Hair follicle dermal papilla cell (primary cell): ENCODE measurements at places on chromosomes 4 and X. TPM values are rescaled to one million over a fixed set of nuclear protein-coding genes. Genes with fewer than 3 reads are reported as not detected.

The SASH3 gene
- total RNA-seq: not detected in 2 replicates

The RHOH gene
- 1.6 and 2.8 TPM in 2 replicates for total RNA-seq

The RBMX2 gene
- 18.7 and 20.8 TPM in 2 replicates for total RNA-seq

The LPAR4 gene
- 2.4 and 4.7 TPM in 2 replicates for total RNA-seq

The HGFAC gene
- 0.49 TPM in 1 of 2 replicates, not detected in the other for total RNA-seq

The LDB2 gene
- 7.8 and 16.6 TPM in 2 replicates for total RNA-seq

The PGAM4 gene
- total RNA-seq: not detected in 2 replicates

The LIMCH1 gene
- total RNA-seq: 0.81 and 3.3 TPM in 2 replicates

The GLUD2 gene
- total RNA-seq: 2.8 and 2.9 TPM in 2 replicates

The SLC6A8 gene
- total RNA-seq: 5.6 and 8.0 TPM in 2 replicates

The ZXDA gene
- 10.7 and 11.7 TPM in 2 replicates for total RNA-seq

The MUC7 gene
- not detected in 2 replicates for total RNA-seq

The MAGEB17 gene
- total RNA-seq: 0.32 TPM in 1 of 2 replicates, not detected in the other

The CSAG3 gene
- not detected in 2 replicates for total RNA-seq
